Lower leg skin (tissue), 4 donors: ENCODE measurements at places on chromosomes 16 and 17.
A peak's percentile ranks its signal among the peaks of the same experiment; 100 is the strongest.

GRCh38 chr16:71609066-71609465 lies 16.9 kb upstream of the MARVELD3 start:
- DNase-seq, result no peak

- no peak for DNase-seq
Measured at GRCh38 chr17:66372182-66372581, 69.8 kb downstream of the PRKCA start.

DNA sequence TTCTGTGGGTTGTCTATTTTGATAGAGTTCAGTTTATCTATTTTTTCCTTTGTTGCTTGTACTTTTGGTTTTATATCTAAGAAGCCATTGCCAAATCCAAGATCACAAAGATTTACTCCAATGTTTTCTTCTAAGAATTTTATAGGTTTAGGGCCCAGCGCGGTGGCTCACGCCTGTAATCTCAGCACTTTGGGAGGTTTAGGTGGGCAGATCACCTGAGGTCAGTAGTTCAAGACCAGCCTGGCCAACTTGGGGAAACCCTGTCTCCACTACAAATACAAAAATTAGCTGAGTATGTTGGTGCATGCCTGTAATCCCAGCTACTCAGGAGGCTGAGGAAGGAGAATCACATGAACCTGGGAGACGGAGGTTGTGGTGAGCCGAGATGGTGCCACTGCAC lies 13.7 kb upstream of the ITGA3 start:
- DNase-seq, result no peak

DNA sequence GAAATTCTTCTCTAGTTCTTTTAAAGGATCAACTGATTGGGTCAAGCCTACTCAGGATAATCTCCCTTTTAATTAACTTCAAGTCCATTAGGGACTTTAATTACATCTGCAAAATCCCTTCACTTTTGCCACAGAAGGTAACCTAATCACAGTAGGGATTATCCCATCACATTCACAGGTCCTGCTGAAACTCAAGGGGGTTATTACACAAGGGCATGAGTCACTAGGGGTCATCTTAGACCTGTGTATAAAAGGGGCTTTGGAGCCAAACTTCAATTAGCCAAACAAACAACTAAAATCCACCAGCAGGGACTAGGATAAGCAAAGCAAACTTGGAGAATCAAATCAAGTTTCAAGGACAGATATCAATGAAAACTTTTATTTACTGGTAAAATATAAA lies 19.4 kb downstream of the CIAPIN1 start:
- DNase-seq, result no peak

GRCh38 chr17:5667871-5668270 lies 83.6 kb upstream of the NLRP1 start:
- peak; percentile 42 for DNase-seq

- DNase-seq, result no peak
Measured at GRCh38 chr16:12546918-12547607, 256.6 kb downstream of the CPPED1 start.

DNA sequence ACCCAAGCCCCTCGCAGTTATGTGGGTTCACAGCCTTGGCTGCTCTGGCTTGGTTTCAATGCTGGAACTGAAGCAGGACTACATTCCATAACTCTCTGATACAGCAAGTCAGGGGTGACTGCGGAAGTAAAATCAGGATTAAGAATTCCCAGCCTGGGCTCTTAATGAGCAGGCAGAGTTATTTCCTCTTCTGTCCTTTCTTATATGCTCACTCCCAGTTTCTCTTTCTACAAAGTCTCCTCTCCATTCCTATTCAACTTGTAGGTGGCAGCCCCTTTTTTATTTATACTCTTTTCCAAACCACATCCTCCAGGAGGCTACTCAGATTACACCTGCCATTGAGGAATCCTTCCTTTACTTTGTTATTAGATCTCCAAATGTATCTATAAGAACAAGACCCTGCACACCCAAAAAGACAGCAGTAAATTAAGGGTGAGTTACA lies 40.3 kb downstream of the HOXB1 start:
- no peak for DNase-seq

DNA sequence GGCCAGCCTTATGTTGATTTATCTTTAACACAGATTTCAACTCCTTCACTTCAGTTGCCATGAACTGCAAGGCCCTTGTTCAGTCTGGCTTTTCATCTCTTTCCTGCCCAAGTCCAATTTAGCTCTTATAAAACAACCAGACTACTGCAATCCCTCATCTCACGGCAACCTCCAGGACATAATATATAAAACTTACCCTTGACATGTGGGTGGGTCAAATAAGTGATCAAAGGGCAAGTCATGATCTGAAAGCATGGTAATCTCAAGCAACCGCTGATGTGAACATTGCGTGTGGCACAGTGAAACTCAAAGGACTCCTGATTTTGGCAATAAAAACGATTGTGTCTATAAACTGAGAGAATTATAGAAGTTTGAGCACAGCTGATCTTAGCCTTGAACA lies 364.6 kb downstream of the CDH13 start:
- DNase-seq, result no peak

- no peak for DNase-seq
Measured at GRCh38 chr16:49398761-49399160, 25.2 kb downstream of the C16orf78 start.

GRCh38 chr16:22192261-22193062 lies 13.6 kb upstream of the EEF2K start:
- peak; percentile 94 for DNase-seq

DNA sequence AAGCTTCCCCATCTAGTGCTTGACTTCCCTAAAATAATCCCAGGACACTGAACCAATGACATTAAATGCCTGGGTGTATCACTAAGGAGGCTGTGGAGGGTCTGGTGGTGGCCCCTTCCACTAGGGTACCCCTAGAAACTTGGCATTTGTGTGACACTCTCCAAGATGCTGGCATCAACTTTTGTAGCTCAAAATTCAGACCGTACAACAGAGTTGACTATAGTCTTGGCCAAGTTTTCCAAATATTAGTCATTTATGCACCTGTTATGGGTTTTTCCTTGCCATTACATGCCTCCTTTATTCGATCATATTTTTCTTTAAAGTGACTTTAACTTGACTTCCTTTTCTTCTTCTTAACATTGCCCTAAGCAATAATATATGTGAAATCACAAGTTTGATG lies 124.8 kb upstream of the CACNG3 start:
- no peak for DNase-seq

- DNase-seq, result no peak
Measured at GRCh38 chr17:77385750-77386501, 245.2 kb downstream of the SEC14L1 start.

GRCh38 chr16:3597226-3597625 lies 14.2 kb downstream of the SLX4 start:
- DNase-seq, result no peak

- DNase-seq, result no peak
Measured at GRCh38 chr16:70612931-70613330, 33.4 kb upstream of the IL34 start.

- peak; percentile 96 for DNase-seq
Measured at GRCh38 chr17:8152112-8152775, at the start of gene PER1. Gene PER1 (minus strand): TSS chr17:8152404. CDS start chr17:8150706, 1,698 bp downstream.
